ENCODE measurements at places on chromosomes 3 and 15.
A peak's percentile ranks its signal among the peaks of the same experiment; 100 is the strongest.

DNA sequence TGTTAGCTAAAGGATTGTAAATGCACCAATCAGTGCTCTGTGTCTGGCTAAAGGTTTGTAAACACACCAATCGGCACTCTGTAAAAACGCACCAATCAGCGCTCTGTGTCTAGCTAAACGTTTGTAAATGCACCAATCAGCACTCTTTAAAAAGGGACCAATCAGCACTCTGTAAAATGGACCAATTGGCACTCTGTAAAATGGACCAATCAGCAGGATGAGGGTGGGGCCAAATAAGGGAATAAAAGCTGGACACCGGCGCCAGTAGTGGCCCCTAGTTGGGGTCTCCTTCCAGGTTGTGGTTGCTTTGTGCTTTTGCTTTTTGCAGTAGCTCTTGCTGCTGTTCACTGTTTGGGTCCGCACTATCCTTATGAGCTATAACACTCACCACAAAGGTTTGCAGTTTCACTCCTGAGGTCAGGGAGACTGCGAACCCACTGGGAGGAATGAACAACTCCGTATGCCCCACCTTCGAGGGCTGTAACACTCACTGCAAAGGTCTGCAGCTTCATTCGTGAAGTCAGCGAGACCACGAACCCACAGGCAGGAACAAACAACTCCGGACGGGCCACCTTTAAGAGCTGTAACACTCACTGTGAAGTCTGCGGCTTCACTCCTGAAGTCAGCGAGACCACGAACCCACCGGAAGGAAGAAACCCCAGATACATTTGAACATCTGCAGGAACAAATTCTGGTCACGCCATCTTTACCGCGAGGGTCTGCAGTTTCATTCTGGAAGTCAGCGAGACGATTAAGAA is 1.1 kb upstream of the SUCLG2 start:
- no peak for DNase-seq

DNA sequence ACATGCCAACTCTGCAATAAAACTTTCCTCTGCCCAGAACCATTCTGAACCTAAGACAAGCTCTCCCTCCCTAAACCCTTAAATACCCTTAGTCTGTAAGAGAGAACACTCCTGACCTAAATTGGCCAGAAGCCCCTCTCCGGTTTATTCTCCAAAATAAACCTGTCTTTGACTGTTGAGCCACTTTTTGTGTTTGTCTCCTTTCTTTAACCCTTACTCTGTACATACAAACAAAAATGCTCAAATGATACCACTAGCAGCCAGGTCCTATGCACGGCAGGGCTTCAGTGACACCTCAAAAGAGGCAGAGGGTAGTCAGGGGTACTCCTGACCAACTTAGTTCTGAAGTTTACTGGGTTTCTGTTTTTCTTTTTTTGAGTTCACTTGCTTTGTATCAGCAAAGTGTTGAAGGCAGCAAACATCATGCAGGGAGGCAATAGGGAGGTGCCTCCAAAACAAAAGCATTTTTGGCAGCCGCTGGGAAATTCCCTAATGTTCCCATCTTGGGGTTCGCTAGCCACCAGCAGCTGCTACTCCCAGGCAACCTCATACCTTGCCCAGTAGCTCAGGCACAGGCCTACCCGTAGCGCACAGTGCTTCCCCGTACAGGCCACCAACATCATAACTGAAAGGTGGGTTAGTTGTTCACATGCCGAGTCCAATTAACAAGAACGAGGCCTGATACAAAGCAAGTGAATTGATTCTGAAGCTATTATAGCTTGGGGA is 62.9 kb upstream of the GCNT3 start:
- no peak for DNase-seq

DNA sequence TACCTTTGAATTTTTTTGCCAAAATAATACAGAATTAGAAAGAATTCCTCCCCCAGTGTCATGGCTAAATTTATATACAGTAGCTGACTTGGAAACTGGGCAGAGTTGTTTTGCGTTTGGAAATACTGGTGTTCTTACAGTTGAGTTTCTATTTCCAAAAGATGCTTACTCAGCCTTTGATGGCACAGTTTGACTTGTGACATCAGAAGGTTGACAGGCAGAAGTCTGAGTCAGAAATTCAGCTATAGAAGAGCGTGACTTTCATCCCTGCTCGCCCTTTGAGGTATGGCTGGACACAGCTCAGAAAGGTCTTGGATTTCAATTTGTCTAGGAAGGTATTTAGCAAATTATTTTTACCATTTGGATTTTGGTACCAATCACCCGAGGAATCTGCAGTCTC is 175.8 kb downstream of the VGLL4 start:
- DNase-seq = no peak

GRCh38 chr3:182233957-182234356 is 522.2 kb downstream of the SOX2 start:
- no peak for DNase-seq

- no peak for DNase-seq
Observed at GRCh38 chr3:172868582-172869200, 118.2 kb downstream of the ECT2 start.

GRCh38 chr3:117735481-117736101 is 1026.0 kb downstream of the TUSC7 start:
- DNase-seq = peak; percentile 89

- no peak for DNase-seq
Observed at GRCh38 chr15:47725906-47726305, 8.6 kb downstream of the SEMA6D start.

GRCh38 chr3:57876632-57877031 is 120.5 kb downstream of the SLMAP start:
- no peak for DNase-seq

DNA sequence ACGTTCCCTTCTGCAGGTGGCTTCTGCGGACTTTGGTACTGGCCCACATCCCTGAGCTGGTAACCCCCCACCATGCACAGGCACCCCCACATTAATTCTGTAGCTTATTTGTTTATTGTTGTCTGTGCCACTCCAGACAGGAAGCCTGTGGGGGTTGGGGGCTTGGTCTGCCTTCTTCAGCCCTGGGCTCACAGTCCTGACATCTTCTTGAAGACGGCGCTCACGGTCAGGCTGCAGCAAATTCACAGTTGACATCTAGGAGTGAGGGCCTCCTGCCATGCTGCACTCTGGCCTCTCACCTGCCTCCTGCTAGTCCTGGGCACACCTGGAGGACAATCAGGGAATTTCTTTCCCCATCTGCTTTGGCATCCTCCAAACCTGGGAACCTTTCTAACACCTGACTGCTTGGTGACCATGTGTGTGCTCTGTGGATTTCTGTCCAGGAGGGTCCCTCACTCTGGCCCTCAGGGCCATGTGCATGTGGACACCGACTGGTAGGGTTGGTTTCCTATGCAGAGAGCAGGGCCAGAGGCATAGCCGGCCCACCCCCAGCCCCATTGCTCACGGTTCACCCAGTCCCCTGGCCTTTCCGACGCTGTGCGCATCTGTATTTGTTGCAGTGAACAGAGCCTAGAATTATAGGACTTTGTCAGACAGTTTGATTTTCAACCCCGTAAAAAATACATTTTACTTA is 68.8 kb downstream of the APBA2 start:
- no peak for DNase-seq

GRCh38 chr3:184295771-184296170 is 3.3 kb upstream of the PSMD2 start:
- no peak for DNase-seq

DNA sequence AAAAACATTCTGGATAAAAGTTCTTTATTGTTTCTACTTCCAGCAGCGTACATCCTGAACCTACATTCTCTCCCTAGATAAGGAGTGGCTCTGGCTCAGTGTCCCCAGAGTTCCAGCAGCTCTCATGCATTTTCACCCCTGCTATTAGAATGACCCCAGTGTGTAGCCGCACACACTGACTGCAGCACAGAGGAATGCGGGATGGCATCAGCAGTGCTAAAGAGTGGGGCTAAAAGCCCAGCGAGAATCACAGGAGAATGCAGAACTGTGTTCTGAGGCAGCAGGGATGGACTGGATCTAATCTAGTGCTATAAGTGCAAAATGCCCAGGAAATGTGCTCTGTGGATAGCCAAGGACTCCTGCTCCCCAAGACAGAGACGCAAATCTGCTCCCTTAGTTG is 66.4 kb upstream of the TJP1 start:
- DNase-seq = no peak

DNA sequence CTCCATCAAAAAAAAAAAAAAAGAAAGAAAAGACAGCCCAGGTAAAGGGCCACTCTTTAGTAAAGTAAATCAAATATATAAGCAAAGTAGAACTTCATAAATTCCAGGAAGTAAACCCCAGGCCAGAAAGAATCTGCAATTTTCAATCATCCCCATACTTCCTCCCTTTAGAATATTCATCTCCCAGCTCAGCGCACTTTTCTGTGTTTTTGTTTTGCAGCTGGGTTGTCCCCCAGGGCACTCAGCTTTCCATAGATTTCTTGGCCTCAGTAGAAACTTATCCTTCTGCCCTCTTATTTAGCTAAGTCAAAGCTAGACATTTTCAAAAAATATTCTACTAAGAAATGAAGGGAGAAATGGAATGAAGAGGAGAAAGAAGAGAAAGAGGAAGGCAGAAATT is 24.0 kb upstream of the SPRED1 start:
- no peak for DNase-seq

DNA sequence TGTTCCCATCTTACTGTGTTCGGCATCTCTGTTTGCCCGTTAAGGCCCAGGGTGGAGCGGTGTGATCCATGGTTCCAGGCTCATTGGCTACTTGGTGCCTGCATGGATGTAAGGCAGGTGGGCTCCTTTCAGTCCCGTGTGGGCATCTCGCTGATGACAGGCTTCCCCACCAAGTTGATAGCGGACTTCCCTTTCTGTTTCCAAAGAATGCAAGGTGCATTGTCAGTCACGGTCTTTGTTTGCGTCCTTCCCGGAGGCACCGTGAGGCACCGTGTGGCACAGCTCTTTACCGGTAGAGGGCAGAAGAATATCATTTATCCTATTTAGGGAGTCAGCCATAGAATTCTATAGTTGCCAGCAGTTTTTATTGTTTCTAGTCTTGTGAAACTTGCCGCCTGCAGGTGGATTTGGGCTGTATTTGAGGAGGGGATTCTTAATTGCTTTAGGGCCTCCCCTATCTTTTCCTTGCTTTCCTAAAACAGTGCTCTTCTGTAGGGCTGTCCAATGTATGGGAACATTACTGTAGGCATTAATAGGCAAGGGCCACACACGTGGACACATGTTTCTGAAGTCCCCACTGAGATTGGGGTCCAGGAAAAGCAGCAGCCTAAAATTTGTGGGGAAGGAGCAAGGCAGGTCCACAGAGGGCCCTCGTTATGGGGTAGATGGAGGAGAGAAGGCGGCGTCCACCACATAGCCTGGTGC is 244.1 kb downstream of the SLCO3A1 start:
- peak; percentile 51 for DNase-seq

GRCh38 chr3:65902304-65902793 is 136.4 kb downstream of the MAGI1 start:
- peak; percentile 79 for DNase-seq

- DNase-seq = no peak
Observed at GRCh38 chr15:40986820-40987219, 33.5 kb downstream of the CHAC1 start.

- DNase-seq = no peak
Observed at GRCh38 chr3:6249679-6250078, 611.2 kb upstream of the GRM7 start.

DNA sequence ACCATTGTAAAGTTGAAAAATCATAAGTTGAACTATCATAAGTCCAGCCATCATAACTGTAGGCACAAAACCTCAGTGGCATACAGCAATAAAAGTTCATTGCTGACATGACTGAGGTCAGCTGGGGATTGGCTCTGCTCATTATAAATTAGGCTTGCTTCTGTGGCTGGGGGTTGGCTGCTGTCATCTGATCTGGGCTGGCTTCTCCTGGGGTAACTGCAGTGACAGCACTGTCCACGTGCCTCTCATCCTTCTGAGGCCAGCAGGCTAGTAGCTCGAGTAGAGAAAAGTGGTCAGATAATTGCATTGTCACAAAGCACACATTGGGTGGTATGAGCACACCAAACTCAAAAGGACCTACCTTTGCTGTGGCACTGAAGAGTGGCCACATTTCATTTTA is 31.3 kb downstream of the CMTM7 start:
- DNase-seq = no peak

DNA sequence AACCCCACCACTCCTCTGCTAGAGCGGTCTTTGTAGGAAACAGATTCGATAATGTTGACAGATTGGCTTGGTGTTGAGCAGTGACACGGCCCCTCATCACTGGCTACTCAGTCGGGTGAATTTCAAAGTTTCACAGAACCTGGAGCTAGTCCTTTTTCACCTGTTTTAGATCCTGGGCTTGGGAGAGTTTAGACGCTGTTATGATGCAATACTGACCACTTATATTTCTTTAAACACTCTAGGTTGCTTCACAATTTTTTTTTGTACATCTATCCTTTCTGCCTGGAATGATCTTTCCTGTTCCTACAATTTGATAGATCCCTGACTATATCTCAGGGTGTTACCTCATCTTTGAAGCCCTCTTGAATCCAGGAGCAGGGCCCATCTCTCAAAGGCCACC is 97.1 kb upstream of the ATP10A start:
- no peak for DNase-seq

- no peak for DNase-seq
Observed at GRCh38 chr3:38645076-38645475, 4.4 kb downstream of the SCN5A start.

GRCh38 chr3:147514366-147515160 is 105.4 kb downstream of the ZIC1 start:
- DNase-seq = no peak

DNA sequence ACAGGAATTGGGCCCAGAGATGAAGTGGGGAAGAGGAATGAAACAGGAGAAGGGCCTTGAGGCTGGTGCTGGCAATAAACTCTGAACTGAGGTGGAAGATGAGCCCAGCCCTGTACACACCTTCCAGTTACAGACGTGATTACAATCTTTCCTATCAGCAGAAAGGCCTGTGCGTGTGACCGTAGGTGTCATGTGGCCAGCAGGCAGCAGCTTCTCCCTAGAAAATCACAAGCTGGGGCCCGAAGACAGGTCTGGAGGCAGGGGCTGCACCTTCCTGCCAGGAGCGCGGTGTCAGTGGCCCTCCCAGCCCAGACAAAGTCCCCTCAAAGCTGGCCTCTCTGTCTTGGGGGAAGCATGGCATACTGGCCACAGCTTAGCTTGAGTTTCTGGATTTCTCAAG is 16.7 kb upstream of the PIGZ start:
- DNase-seq = no peak

DNA sequence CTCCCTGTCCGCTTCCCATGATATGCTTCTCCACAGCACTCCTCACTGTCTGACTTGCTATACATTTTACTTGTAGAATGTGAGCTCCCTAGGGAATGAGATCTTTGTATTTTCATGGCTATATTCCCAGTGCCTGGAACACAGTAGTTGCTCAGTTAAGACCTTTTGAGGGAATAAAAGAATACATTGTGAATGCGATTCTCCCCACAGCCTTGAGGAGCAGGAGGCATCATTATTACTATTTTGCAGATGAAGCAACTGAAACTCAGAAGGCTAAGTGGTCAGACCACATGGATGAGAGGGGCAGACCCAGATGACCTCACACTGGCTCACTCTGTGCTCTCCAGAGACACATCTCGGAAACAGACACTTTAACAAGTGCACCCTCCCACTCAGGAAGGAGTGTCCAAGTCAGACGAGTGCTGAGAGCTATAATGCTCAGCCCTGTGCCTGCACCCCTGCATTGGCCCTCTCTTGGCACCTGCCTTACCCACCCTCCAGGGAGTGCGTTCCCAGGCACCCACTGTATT is 46.8 kb downstream of the SST start:
- no peak for DNase-seq

Data from bronchial epithelial cell (primary cell).